Muscle of leg (tissue), 16 donors: ENCODE measurements at places on chromosomes 7 and 10. TPM values are rescaled to one million over a fixed set of nuclear protein-coding genes. Genes with fewer than 3 reads are reported as not detected.

GRCh38 chr7:70434376-70434775, 697.6 kb upstream of the GALNT17 start:
- H3K4me3 ChIP-seq, result no peak overlapping the region
- DNase-seq, result no peak

Gene TRPV6
- 0.09 TPM for total RNA-seq

DNA sequence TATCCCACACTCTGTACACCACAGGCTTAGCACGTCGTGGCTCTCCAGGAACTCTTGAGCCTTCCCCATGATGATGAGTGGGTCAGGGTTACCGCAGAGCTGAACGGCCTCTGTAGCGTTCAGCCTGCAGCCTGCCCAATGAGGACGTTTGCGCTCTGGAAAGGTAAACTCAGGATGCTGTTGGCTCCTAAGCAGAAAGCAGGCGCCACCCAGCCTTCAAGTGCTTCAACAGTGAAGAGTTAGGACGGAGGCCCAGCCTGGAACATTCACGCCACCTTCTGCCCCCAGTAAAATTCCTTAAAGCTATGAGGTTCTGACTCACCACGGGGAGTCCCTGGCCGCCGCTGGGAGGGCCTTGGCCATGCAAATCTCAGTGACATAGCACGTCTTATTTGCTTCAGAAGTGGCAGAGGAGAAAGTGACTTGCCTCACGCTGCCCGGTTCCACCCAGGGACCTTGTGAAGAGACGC, 161.5 kb upstream of the SH2B2 start:
- no peak overlapping the region for H3K27ac ChIP-seq
- H3K4me1 ChIP-seq, result peaks cover 11% of the 10 kb centered on the region
- H3K36me3 ChIP-seq, result peaks cover 11% of the 10 kb centered on the region
- H3K27me3 ChIP-seq, result no peaks in the 10 kb centered on the region

Gene NEURL1
- total RNA-seq, result 19.8 TPM

DNA sequence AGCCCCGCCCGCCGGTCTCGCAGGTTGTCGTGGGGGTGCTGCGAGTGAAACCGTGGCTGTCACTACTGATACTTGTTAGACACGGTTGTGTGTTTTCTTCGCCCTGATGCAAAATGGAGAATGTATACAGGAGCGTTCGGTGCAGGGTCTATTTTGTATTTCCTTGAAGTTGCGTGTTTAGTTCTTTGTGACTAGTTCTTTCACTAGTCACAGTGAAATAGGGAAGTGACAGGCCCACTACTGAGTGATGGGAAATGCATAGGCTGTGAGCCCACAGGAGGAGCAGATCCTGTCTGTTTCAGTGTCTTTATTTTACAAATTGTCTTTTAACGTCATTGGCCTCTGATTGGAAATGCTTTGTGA, 675 bp downstream of the ABRAXAS2 start:
- H3K4me1 ChIP-seq, result peaks cover 3% of the 10 kb centered on the region
- H3K27me3 ChIP-seq, result no peaks in the 10 kb centered on the region
- no peaks in the 10 kb centered on the region for H3K36me3 ChIP-seq
- H3K27ac ChIP-seq, result peak overlapping the region; percentile 79
- peak overlapping the region; percentile 92 for H3K4me3 ChIP-seq

DNA sequence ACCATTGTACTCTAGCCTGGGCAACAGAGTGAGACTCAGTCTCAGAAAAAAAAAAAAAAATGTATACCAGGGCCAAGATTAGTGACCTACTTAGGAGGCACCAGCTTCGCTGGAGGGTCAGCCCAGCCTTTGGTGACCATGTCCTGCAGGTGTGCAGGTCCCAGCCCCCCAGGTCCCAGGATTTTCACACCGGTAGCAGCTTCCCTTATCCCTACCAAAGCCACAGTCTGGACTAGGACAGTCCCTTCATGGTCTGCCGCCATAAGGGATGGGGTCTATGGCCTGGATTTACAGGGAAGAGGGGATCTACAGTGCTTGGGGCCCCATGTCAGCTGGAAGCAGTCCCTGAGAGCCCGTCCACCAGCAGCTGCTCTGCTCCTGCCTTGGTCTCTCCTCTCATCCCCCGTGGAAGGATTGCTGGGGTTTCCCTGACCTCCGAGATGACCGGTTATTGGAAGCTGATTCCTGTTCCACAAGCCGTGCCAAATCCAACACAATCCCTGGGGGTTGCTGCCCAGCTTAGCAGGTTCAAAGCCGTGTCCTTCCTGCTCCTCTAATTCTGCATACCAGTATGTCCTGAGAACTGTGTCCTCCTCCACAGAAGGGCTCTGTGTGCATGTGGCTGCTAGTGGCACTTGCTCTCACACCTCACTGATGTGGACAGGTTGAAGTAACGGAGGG, 11.0 kb upstream of the NDUFB2 start:
- DNase-seq, result no peak
- H3K27me3 ChIP-seq, result no peaks in the 10 kb centered on the region
- H3K4me1 ChIP-seq, result no peaks in the 10 kb centered on the region
- H3K4me3 ChIP-seq, result no peak overlapping the region
- H3K36me3 ChIP-seq, result peaks cover 51% of the 10 kb centered on the region

Gene PRSS2
- 0.09 TPM for total RNA-seq

- peak; percentile 8 for DNase-seq
- no peak overlapping the region for H3K4me3 ChIP-seq
- H3K27me3 ChIP-seq, result no peaks in the 10 kb centered on the region
- H3K4me1 ChIP-seq, result no peaks in the 10 kb centered on the region
These were observed 290.8 kb downstream of the NXPH1 start for GRCh38 chr7:8724080-8724718.

GRCh38 chr7:118575393-118575948, 351.0 kb downstream of the ANKRD7 start:
- H3K27me3 ChIP-seq, result no peaks in the 10 kb centered on the region
- no peak overlapping the region for H3K4me3 ChIP-seq
- no peaks in the 10 kb centered on the region for H3K4me1 ChIP-seq
- DNase-seq, result peak; percentile 25
- no peaks in the 10 kb centered on the region for H3K36me3 ChIP-seq

Gene RBP3
- not detected for total RNA-seq

GRCh38 chr10:29332761-29333148, 43.9 kb downstream of the LYZL1 start:
- H3K36me3 ChIP-seq, result no peaks in the 10 kb centered on the region

Gene EN2
- 0.09 TPM for total RNA-seq

- no peak overlapping the region for H3K27ac ChIP-seq
- H3K4me1 ChIP-seq, result peaks cover 24% of the 10 kb centered on the region
- peak overlapping the region; percentile 14 for H3K4me3 ChIP-seq
- peaks cover 4% of the 10 kb centered on the region for H3K36me3 ChIP-seq
- DNase-seq, result peak; percentile 43
- no peaks in the 10 kb centered on the region for H3K27me3 ChIP-seq
These were observed 78.8 kb downstream of the FAM13C start for GRCh38 chr10:59283456-59284091.

DNA sequence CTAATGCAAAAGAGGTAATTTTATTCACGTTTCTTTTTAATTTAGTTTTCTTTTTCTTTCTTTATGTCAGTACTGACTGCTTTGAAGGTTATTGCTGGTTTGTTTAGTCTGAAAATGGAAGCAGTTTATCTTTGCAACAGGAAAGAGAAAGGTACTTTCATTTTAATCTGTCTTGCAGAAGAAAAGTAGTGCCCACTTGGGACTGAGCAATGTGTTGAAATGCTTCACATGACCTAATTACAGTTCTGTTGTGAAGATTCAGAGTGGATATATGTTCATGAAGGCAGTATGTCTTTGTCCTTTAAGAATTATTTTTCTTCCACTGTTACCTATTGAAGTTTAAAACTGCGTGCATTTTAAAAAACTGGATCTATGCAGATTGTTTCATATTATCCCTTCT, 80.1 kb downstream of the ANKIB1 start:
- DNase-seq, result no peak
- no peaks in the 10 kb centered on the region for H3K27me3 ChIP-seq
- no peak overlapping the region for H3K27ac ChIP-seq
- no peaks in the 10 kb centered on the region for H3K4me1 ChIP-seq

DNA sequence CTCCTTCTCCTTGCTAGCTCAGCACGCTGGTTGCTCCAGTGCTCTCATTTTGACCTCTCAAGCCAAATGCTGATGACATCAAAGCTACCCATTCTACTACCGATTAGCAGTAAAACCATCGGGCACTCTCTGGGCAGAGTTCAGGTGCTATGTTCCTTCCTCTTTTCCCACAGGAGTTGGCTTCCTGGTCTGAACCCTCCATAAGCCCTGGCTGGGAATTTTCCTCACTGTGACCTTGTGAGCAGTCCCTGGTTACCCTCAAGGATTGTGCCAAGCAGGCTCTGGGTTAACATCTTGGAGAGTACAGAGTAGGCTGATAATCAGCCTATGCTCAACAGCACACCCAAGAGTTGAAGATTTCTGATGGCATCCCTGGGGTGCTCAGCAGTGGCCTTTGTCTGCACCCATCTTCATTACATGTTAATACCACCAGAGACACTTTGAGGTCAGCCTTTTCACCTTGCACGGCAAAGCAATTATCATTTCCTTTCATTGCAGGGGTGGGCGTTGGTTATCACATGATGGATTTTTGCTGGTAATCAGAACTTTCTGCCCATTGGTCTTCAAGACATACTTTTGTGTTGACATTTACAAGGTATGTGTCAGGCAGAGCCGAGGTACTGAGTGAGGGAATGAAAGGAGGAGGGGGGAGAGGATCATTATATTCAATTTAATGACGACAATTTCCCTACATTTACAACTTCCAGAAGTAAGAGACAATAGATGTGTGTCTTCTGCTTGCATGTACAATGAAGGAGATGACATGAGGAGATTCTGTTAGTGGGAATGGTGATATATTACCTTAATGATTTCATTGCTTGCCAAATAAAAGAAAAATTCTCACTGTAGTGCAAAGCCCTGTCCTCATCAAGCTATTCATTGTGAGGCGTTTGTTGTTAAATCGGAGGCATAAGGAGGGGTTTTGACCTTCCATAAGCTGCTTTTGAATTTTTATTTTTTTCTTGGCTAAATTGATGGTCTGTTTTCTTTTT, 452.0 kb downstream of the LRMDA start:
- no peaks in the 10 kb centered on the region for H3K36me3 ChIP-seq
- peaks cover 4% of the 10 kb centered on the region for H3K4me1 ChIP-seq
- no peak overlapping the region for H3K4me3 ChIP-seq
- H3K27me3 ChIP-seq, result no peaks in the 10 kb centered on the region
- no peak for DNase-seq

GRCh38 chr7:41872966-41873365, 170.1 kb upstream of the INHBA start:
- no peaks in the 10 kb centered on the region for H3K36me3 ChIP-seq
- no peak for DNase-seq
- no peaks in the 10 kb centered on the region for H3K4me1 ChIP-seq
- H3K27ac ChIP-seq, result no peak overlapping the region

- no peak for DNase-seq
- H3K36me3 ChIP-seq, result no peaks in the 10 kb centered on the region
- no peak overlapping the region for H3K4me3 ChIP-seq
- no peaks in the 10 kb centered on the region for H3K27me3 ChIP-seq
- peaks cover 33% of the 10 kb centered on the region for H3K4me1 ChIP-seq
These were observed 37.5 kb downstream of the PWWP2B start for GRCh38 chr10:132434405-132435005.

GRCh38 chr10:114281461-114281860, 42.4 kb downstream of the VWA2 start:
- no peaks in the 10 kb centered on the region for H3K4me1 ChIP-seq
- H3K27me3 ChIP-seq, result peaks cover 2% of the 10 kb centered on the region
- H3K4me3 ChIP-seq, result no peak overlapping the region
- H3K36me3 ChIP-seq, result no peaks in the 10 kb centered on the region
- no peak overlapping the region for H3K27ac ChIP-seq

Gene EXOSC1
- total RNA-seq, result 30.2 TPM

DNA sequence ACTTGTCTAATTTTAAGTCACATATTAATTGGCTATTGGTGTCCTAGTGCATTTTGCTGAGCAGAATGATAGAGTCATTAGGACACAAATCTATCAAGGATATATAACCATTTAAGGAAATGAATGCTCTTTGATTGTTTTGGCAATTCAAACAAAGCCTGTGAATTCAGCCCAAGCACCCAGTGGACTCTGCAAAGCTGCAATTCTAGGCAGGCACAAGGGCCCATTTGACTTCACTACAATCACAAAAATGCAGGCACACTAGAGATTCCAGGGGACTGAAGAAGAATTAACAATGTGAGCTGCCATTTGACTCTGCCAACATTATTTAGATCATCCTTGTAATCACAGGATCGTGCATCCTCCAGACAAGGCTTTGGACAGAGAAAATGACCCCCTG, 544.2 kb upstream of the PHF14 start:
- no peaks in the 10 kb centered on the region for H3K36me3 ChIP-seq
- peak; percentile 9 for DNase-seq
- H3K27me3 ChIP-seq, result no peaks in the 10 kb centered on the region
- no peak overlapping the region for H3K4me3 ChIP-seq
- peaks cover 2% of the 10 kb centered on the region for H3K4me1 ChIP-seq

DNA sequence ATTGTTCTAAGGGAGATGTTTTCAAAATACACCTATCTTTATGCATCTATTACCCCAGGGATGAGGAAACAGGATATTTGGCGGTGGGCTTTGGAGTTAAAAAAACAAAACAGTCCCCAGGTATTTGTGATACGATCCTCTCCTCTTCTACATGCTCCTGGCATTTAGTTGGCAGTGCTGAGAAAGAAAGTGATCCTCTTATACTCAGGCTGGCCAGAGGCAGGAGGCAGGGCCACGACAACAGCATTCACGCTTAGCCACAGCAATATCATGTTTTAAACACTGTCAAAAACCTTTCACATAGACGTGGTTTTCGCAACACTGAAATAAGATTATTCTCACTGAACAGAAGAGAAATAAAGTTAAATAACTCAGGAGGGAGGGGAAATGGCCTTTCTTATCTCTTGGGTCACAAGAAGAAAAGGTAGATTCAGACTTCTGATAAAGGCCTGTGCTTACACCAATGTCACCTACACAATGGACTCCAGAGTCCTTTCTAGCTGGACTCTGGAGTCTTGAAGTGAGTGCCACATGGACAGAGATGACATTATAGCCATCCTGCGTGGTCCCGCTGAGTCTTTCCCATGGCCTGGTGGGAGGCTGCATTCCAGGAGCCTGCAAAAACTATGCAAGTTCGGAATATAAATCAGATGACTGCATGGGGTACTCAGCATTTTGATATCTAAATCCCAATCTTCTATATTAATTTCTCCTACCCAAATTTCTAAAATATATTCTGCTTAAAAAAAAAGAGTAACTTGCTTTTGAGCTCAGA, 88.7 kb downstream of the PIP4K2A start:
- no peaks in the 10 kb centered on the region for H3K27me3 ChIP-seq
- H3K4me1 ChIP-seq, result peaks cover 5% of the 10 kb centered on the region
- H3K4me3 ChIP-seq, result no peak overlapping the region
- peak overlapping the region; percentile 23 for H3K27ac ChIP-seq
- no peaks in the 10 kb centered on the region for H3K36me3 ChIP-seq
- no peak for DNase-seq

- no peaks in the 10 kb centered on the region for H3K27me3 ChIP-seq
- no peak overlapping the region for H3K4me3 ChIP-seq
- no peak overlapping the region for H3K27ac ChIP-seq
- H3K36me3 ChIP-seq, result no peaks in the 10 kb centered on the region
These were observed 100.1 kb upstream of the PTN start for GRCh38 chr7:137443616-137444015.

Gene SFTPA1
- total RNA-seq, result not detected

DNA sequence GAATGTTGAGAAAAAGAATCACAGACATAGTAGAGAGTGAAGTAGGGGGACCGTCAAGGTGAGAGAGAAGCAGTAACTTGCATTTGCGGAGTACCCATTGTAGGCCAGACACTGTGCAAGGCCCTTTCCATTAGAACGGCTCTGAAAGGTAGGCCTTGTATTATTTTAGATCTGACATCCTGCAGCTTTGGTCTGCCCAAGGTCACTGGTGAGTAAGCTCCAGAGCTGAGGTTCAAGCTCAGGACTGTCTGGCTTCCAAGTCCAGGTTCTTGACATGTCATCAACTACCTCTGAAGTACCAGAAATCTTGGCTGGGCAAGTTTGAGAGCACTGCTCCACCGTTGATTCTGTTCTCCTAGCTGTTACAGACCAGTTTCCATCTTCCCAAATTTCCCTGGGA, 13.2 kb upstream of the EVX1 start:
- no peak overlapping the region for H3K4me3 ChIP-seq
- no peak overlapping the region for H3K27ac ChIP-seq
- no peaks in the 10 kb centered on the region for H3K36me3 ChIP-seq
- DNase-seq, result no peak
- H3K4me1 ChIP-seq, result peaks cover 8% of the 10 kb centered on the region

Gene GRK5
- 21.4 TPM for total RNA-seq
